Natural killer cell (primary cell): ENCODE measurements at places on chromosomes 5 and 9. TPM values are rescaled to one million over a fixed set of nuclear protein-coding genes. Genes with fewer than 3 reads are reported as not detected.

FRRS1L gene
- total RNA-seq = not detected

C6 gene
- total RNA-seq = not detected

DNA sequence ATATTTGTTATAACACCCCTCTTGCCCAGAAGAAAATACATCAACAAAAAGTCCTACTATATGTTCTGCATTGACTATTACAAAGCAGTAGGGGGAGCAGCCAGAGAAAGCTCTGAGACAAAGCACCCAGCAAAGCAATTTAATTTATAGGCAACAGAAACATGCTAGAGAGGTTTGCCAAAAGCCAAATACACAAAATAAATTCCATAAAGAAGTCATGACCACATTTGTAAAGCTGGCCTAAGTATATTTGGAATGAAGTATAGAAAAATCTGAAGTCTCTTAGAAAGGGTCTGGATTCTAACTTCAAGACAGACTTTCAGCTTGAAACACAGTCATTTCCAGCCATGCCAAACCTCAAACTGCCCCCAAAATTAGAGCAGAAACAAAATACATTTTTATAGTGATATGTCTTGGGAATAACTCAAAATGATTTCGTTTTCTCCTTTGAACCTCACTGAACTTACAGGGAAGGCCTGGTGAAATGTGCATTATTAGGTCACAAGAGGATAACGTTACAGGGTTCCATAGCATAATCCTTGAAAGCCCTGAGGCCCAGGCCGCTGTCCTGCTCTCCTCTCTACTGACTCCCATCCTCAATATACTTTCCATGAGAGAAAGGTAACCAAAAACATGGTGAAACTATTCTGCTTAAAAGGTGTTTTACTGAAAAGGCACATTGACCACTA lies 451.8 kb downstream of the RAB3C start:
- peaks cover 7% of the 10 kb centered on the region for H3K4me1 ChIP-seq
- peak; percentile 72 for DNase-seq
- no peaks in the 10 kb centered on the region for H3K27me3 ChIP-seq
- peaks cover 3% of the 10 kb centered on the region for H3K36me3 ChIP-seq
- H3K27ac ChIP-seq = no peak overlapping the region
- H3K4me3 ChIP-seq = no peak overlapping the region

- DNase-seq = no peak
- peaks cover 4% of the 10 kb centered on the region for H3K36me3 ChIP-seq
- no peak overlapping the region for H3K4me3 ChIP-seq
- no peaks in the 10 kb centered on the region for H3K27me3 ChIP-seq
- no peaks in the 10 kb centered on the region for H3K4me1 ChIP-seq
- H3K27ac ChIP-seq = no peak overlapping the region
Observed at GRCh38 chr5:37424441-37424840, 45.3 kb downstream of the WDR70 start.

- no peaks in the 10 kb centered on the region for H3K4me1 ChIP-seq
- no peak for DNase-seq
- peaks cover 2% of the 10 kb centered on the region for H3K27me3 ChIP-seq
- no peak overlapping the region for H3K27ac ChIP-seq
- H3K4me3 ChIP-seq = no peak overlapping the region
Observed at GRCh38 chr9:93815135-93815534, 140.0 kb downstream of the BARX1 start.

DNA sequence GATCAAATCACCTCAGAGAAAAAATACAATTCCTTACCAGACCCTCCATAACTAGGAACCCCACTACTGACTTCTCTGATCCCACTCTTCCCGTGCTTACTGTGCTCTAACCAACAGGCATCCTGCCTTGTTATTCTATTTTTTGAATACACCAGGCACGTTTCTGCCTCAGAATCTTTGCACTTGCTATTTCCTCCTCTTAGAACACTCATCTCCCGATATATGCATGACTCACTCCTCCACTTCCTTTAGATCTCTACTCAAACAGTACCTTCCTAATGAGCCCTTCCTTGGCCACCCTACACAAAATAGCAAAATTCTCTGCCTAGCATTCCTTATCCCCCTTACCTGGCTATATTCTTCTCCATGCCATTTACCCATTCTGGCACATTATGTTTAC lies 43.9 kb downstream of the MAPKAP1 start:
- H3K4me1 ChIP-seq = no peaks in the 10 kb centered on the region
- H3K27ac ChIP-seq = no peak overlapping the region

- H3K27ac ChIP-seq = peak overlapping the region; percentile 90
- H3K27me3 ChIP-seq = no peaks in the 10 kb centered on the region
- H3K36me3 ChIP-seq = no peaks in the 10 kb centered on the region
- H3K4me3 ChIP-seq = peak overlapping the region; percentile 71
Observed at GRCh38 chr5:71587766-71588532, 809 bp downstream of the MCCC2 start.

DNA sequence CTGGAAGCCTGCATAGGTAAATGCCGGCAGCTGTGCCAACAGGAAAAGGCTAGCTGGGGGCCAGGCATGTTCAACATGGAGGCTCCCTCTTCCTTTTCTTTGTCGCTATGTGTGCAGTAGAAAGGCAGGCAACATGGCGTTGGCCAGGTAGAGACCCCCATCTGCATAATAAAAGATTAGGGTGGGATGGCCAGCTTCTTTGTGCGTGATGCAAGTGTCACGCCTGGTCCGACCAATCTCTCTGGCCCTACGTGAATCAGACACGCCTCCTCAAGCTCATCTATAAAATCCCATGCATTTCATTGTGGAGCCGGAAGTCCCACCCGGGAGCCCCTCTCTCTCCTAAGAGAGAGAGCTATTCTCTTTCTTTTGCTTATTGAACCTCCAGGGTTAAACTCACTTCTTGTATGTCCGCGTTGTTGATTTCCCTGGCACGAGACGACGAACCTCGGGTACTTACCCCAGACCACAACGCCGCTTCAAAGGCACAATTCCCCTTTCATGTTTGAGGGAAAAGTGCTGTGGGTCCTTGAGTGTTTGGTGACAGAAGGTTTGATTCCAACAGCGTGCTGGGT lies 25.0 kb upstream of the C5orf47 start:
- H3K27me3 ChIP-seq = no peaks in the 10 kb centered on the region
- peaks cover 2% of the 10 kb centered on the region for H3K36me3 ChIP-seq
- H3K4me3 ChIP-seq = no peak overlapping the region
- no peak overlapping the region for H3K27ac ChIP-seq
- no peaks in the 10 kb centered on the region for H3K4me1 ChIP-seq
- no peak for DNase-seq

DNA sequence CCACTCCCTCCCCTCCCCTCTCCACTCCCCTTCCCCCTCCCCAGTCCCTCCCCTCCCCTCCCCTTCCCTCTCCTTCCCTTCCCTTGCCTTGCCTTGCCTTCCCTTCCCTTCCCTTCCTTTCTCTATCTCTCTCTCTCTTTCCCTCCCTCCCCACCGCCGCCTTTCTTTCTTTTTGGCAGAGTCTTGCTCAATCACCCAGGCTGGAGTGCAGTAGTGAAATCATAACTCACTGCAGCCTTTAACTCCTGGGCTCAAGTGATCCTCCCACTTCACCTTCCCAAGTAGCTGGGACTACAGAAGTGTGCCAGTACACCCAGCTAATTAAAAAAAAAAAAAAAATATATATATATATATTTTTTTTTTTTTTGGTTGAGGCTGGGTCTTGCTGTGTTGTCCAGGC lies 45.5 kb downstream of the IL31RA start:
- H3K4me1 ChIP-seq = peaks cover 11% of the 10 kb centered on the region
- H3K36me3 ChIP-seq = no peaks in the 10 kb centered on the region
- no peak overlapping the region for H3K27ac ChIP-seq
- no peaks in the 10 kb centered on the region for H3K27me3 ChIP-seq

- H3K27me3 ChIP-seq = no peaks in the 10 kb centered on the region
- H3K4me3 ChIP-seq = no peak overlapping the region
- H3K27ac ChIP-seq = no peak overlapping the region
- no peaks in the 10 kb centered on the region for H3K36me3 ChIP-seq
- DNase-seq = no peak
Observed at GRCh38 chr5:107593009-107593408, 77.7 kb downstream of the EFNA5 start.

DNA sequence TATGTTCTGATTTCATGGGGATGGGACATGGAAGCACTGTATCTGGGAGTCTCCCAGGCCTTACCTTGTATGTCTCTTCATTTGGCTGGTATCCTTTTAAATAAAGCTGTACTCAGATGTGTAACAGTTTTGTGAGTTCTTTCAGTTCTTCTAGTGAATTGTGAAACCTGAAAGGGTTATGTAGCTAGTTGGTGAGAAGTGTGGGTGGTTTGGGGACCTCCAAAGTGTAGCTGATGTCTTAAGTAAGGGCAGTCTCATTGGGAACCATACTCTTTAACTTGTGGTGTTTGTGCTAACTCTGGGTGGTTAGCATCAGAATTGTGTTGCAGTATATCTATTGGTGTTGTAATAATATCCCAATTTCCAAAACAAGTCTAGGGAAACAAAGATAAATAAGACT lies 166.9 kb upstream of the CCNH start:
- DNase-seq = no peak
- H3K27ac ChIP-seq = no peak overlapping the region
- no peaks in the 10 kb centered on the region for H3K36me3 ChIP-seq
- H3K4me1 ChIP-seq = no peaks in the 10 kb centered on the region
- H3K4me3 ChIP-seq = no peak overlapping the region

- H3K4me1 ChIP-seq = no peaks in the 10 kb centered on the region
- no peak overlapping the region for H3K27ac ChIP-seq
- no peak overlapping the region for H3K4me3 ChIP-seq
- peaks cover 53% of the 10 kb centered on the region for H3K36me3 ChIP-seq
- DNase-seq = peak; percentile 51
Observed at GRCh38 chr5:10424124-10424731, 17.5 kb upstream of the ROPN1L start.

- no peak overlapping the region for H3K27ac ChIP-seq
- H3K27me3 ChIP-seq = no peaks in the 10 kb centered on the region
- H3K36me3 ChIP-seq = no peaks in the 10 kb centered on the region
- H3K4me3 ChIP-seq = no peak overlapping the region
- DNase-seq = no peak
Observed at GRCh38 chr9:93436655-93437407, 14.7 kb upstream of the FAM120A start.

GRCh38 chr9:127722055-127722745 lies 6.3 kb downstream of the TTC16 start:
- no peak overlapping the region for H3K4me3 ChIP-seq
- H3K27me3 ChIP-seq = no peaks in the 10 kb centered on the region
- DNase-seq = no peak
- peak overlapping the region; percentile 26 for H3K27ac ChIP-seq
- H3K36me3 ChIP-seq = no peaks in the 10 kb centered on the region

DNA sequence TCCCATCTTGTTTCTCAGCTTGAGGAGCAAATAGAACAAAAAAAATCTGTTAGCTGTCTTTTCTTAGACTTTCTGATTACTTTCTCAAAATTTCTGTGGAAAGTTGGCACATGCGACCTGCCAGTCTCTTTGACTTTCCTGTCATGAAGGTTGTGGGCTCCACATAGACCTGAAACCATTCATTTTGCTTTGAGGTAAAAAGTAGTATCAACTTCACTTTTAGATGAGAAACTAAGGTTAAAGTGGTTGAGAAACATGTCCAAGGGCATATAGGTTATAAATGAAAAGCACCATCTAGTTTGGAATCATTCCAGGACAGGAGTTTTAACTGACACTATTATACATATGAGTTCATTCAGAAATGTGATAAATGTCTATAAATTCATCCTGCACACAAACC lies 42.7 kb downstream of the ST8SIA4 start:
- H3K27me3 ChIP-seq = no peaks in the 10 kb centered on the region
- no peak for DNase-seq
- H3K4me3 ChIP-seq = no peak overlapping the region
- H3K36me3 ChIP-seq = peaks cover 9% of the 10 kb centered on the region
- no peaks in the 10 kb centered on the region for H3K4me1 ChIP-seq

- no peaks in the 10 kb centered on the region for H3K27me3 ChIP-seq
- H3K36me3 ChIP-seq = peaks cover 2% of the 10 kb centered on the region
- H3K4me3 ChIP-seq = no peak overlapping the region
- DNase-seq = no peak
- H3K27ac ChIP-seq = no peak overlapping the region
- peaks cover 29% of the 10 kb centered on the region for H3K4me1 ChIP-seq
Observed at GRCh38 chr9:136364942-136365774, 1.6 kb upstream of the DNLZ start.
